ENCODE measurements at places on chromosomes 2 and 18.

DNA sequence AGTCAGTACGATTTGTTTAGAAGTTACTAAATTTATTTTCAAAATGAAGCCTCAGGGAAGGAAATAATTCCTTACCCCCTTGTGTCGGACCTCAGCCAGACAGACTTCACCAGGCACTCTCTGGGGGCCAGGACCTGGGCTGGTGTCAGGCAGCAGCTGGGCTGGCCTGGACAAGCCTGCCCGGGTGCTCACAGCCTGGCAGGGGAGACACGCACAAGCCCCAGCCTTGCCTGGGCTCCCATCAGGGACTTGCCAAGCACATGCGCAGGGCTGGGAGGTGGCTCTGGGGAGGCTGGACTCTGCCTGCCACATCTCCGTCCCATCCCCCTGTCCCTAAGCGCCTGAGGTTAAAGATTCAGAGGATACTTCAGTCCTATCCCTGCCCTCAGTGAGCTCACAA lies 56.8 kb upstream of the HS6ST1 start:
- DNase-seq: peak; percentile 22

GRCh38 chr18:48993586-48993985 lies 42.8 kb upstream of the SMAD7 start:
- DNase-seq: no peak

DNA sequence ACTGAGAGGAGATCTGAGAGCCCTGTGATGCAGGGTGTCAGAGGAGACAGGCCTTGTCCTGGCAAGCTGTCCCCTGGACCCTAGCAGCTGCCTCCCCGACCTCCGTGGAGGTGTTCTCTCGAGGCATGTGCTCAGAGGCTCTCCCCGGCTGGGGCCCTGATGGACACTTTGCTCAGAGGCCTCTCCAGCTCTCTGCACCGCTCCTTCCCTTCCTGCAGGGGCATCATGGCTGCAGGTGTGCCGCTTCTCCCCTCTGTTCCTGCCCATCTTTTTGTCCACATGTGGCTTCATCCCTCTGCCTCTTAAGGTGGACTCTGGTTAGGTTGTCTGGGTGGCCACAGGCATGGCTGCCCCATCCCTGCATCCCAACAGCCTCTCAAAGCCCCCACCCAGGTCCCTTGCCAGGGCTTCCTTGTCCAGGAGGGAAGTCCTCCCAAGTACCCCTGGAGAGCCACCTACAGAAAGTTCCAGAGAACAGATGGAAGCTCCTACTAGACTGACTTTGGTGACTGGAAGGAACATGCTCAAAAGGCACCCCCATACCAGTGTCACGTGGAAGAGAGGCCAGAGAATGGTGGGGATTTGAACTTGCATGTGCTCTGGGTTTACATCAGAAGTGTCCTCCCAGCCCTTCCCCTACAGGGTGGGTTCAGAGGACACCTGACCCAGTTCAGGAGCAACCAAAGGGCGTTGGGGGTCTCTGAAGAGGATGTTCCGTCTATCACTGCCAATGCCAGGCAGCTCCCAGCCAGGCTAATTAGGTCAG lies 120.4 kb downstream of the KLHL29 start:
- DNase-seq: no peak

DNA sequence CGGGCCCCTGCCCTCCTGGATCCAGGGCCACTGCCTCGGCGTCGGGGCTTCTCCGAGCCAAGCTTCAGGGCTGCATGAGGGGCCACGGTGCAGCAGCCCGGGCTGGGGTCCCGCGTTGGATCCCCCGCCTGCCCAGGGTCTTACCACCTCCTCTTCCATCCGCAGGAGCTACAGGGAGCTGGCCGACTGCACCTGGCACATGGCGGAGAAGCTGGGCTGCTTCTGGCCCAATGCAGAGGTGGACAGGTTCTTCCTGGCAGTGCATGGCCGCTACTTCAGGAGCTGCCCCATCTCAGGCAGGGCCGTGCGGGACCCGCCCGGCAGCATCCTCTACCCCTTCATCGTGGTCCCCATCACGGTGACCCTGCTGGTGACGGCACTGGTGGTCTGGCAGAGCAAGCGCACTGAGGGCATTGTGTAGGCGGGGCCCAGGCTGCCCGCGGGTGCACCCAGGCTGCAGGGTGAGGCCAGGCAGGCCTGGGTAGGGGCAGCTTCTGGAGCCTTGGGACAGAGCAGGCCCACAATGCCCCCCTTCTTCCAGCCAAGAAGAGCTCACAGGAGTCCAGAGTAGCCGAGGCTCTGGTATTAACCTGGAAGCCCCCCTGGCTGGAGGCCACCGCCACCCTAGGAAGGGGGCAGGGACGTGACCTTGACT lies 52.1 kb downstream of the RAMP1 start:
- no peak for DNase-seq

DNA sequence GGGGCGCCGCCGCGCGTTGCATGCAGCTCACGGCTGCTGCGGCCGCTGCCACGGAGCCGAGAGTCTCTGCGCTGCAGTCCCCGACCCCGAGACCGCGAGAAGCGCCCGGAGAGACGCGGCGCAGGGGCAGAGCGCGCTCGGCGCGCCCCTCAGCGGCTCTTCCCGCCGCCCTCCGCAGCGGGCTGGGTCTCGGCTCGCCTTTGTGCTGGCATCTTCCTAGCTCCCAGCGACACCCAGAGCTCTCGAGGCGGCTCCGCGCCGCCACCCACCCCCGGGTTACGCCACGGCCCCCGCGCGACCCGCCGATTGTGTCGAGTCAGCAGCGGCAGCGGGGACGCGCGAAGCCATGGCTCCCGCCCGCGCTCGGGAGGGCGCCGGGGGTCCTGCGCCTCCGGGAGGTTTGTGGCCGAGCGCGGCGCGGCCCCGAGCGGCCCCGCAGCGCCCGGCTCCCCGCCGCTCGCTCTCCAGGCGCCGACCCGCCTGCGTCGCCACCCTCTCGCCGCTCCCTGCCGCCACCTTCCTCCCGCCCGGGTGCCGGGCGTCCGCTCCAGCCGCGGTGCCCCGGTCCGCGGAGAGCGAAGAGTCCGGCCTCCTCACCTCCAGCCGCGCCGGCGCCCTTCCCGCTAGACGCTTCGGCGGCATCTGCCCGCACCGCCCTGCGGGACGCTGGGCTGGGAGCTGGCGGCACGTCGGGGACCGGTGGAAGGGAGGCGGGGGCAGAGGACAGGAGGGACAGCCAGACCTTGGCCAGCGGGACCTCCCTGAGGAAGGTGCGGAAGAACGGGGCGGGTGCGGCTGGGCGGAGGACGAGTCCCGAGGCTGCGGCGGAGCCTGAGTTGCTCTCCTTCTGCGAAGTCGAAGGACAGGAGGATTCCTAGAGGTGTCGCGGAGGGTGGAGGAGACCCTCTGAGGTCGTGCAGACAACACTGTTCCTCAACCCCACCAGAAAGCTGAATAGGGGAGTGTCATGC lies 46.3 kb upstream of the CCDC150 start:
- peak; percentile 89 for DNase-seq

- no peak for DNase-seq
Measured at GRCh38 chr2:127622561-127623387, 23.2 kb upstream of the GPR17 start.

- no peak for DNase-seq
Measured at GRCh38 chr18:3966642-3967358, 488.3 kb downstream of the DLGAP1 start.

GRCh38 chr18:25349131-25349925 lies 2.6 kb downstream of the ZNF521 start:
- DNase-seq: peak; percentile 88

DNA sequence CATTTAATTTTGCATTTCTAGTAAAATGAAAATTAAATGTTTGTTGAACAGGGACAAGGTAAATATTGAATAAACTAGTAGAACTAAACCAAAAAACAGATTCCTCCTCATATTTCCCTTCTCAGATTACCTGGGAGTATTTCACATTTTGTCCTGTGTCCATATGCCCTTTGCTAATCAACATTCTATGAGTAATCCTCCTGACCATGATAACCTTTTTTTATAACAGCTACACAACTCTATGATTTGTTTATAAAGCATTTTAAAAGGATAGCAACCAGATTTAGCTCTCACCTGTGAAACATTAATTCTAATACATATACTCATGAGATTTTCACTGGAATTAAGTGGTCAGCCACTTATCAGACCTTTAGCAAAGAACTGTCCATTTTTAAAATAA lies 7.1 kb upstream of the DSG2 start:
- DNase-seq: no peak

- DNase-seq: no peak
Measured at GRCh38 chr2:120861191-120861575, 125.5 kb downstream of the GLI2 start.

- no peak for DNase-seq
Measured at GRCh38 chr2:141195087-141195486, 935.7 kb downstream of the LRP1B start.

GRCh38 chr2:178478130-178478438 lies 316 bp downstream of the FKBP7 start:
- no peak for DNase-seq

GRCh38 chr2:69244882-69245281 lies 142.1 kb downstream of the GFPT1 start:
- DNase-seq: no peak

GRCh38 chr2:162062559-162062958 lies 11.5 kb downstream of the DPP4 start:
- no peak for DNase-seq

GRCh38 chr2:46142546-46143428 lies 154.4 kb upstream of the EPAS1 start:
- DNase-seq: no peak

DNA sequence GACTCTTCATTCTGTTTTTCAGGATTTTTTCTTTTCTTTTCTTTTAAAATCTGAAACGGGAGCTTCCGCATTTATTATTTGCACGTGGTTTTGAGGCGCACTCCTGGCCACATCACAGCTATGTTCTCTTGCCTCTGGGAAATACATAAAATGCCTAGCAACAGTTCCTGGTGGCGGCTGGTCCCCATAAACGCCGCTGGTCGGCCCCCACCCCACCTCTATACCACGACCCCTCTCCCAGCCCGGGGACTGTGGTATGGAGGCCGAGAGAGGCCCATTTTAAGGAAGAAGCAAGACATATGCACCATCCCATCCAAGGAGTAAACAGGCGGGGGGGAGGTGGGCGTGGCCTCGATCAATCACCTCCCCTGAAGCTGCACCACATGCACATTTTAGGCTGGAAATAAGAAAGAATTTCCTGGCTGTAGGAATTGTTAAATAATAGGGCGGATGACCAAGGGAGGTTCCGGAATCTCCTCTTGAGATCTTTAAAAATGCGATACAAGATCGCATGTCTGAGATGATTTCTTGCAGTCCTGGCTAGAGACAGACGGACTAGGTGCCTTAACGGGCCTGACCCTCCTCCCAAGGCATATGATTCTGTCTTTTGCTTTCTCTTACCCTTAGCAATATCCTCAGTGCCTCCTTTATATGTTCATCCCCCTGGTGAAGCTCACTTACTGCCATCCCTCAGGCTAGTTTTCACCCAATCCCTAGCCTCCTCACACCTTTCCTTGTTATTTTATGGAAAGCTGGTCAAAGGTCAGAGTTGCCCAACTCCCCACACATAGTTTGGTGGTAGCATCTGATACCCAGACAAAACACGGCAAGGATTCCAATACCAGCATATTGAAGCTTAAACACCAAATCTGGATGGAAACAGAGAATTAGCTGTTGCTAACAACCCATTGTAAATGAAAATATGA lies 82.4 kb downstream of the BCL2 start:
- no peak for DNase-seq

DNA sequence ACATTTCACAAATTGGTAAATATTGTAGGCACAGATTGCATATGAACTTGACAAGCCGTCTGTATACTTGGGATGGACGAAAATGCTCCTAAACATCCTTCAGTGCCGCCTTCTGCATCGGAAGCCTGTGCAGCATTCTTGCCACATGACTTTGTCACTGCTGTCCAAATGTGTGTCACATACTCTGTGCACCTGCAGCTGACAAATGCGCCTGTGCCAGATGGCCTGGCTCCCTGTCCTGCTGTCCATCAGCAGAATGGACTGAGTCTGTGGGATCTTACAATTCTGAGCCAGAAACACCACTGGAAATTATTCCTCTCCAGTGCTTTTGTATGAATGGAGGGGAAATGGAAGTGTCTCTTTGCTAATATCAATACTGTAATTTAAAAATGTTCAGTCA lies 89.9 kb downstream of the DCDC2C start:
- no peak for DNase-seq

- DNase-seq: no peak
Measured at GRCh38 chr2:38747819-38748218, 3.3 kb downstream of the SRSF7 start.

GRCh38 chr18:62249478-62250097 lies 62.5 kb downstream of the RELCH start:
- peak; percentile 84 for DNase-seq

DNA sequence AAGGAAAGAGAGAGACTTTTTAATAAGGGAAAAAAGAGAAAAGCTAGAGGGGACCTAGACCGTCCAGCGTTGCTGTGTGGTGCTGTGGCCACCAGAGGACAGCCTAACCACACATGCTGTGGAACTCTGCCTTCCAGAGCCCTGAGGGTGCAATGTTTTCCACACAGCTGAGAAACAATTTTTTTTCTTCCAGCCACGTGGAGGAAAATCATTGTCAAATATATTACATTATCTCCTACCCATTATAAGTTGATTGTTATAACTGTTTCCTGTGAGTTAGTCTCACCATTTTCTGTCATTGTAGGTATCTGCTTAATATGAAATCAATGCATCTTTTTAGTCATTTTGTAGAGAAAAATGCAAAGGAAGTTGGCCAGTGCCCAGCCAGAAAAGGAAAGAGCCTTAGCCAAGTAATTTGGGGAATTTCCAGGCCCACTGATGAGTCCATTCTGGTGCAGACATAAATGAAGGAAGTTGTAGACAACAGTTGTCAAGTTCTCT lies 5.9 kb upstream of the MRPL19 start:
- DNase-seq: peak; percentile 67

DNA sequence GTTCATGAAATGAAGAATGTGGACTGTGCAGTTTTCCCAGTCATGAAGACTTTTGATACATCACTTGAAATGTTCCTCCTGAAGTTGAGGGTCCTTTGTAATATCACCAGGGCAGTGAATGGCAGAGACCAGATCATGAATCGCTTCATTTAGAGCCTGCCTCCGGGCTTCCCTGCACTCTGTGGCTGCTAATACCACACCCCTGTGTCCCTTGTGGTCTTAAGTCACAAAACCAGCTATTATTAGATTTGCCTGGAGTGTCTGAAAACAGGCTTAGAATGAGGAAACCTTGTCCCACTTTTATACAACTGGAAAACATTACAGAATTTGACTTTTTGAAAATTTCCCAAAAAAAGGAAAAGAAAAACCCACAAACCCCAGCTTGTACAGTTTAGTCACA lies 147.9 kb downstream of the MGAT5 start:
- no peak for DNase-seq

DNA sequence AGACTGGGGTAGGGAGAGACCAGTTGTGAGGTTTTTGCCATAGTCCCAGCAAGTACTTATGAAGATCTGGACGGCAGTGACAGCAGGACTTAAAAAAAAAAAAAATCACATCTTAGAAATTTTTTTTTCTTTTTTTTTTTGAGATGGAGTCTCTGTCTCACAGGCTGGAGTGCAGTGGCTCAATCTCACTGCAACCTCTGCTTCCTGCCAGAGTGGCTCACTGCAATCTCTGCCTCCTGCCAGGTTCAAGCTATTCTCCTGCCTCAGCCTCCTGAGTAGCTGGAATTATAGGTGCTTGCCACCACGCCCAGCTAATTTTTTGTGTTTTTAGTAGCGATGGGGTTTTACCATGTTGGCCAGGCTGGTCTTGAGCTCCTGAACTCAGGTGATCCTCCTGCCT lies 22.4 kb upstream of the STAT4 start:
- no peak for DNase-seq

GRCh38 chr2:75317802-75318201 lies 118.5 kb upstream of the TACR1 start:
- no peak for DNase-seq

All from upper lobe of left lung (tissue), 6 donors.